Mesothelial cell of epicardium (in vitro differentiated cells): ENCODE measurements at places on chromosomes 2 and 18. TPM values are rescaled to one million over a fixed set of nuclear protein-coding genes. Genes with fewer than 3 reads are reported as not detected.

- DNase-seq: no peak
Observed at GRCh38 chr2:42127425-42128424, 41.4 kb upstream of the EML4 start.

DNA sequence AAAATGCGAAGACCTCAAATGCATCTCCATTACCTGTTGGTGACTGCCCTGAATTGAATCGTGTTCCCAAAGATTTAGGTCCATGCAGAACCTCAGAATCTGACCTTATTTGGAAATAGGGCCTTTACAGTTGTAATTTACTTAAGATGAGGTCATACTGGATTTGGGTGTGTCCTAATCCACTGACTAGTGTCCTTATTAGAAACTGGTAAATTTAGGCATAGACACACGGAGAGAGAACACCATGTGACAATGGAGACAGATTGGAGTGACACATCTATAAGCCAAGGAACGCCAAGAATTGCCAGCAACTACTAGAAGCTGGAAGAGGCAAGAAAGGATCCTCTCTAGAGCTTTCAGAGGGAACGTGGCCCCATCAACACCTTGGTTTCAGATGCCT, 203.1 kb downstream of the SMAD2 start:
- no peak for DNase-seq

DNA sequence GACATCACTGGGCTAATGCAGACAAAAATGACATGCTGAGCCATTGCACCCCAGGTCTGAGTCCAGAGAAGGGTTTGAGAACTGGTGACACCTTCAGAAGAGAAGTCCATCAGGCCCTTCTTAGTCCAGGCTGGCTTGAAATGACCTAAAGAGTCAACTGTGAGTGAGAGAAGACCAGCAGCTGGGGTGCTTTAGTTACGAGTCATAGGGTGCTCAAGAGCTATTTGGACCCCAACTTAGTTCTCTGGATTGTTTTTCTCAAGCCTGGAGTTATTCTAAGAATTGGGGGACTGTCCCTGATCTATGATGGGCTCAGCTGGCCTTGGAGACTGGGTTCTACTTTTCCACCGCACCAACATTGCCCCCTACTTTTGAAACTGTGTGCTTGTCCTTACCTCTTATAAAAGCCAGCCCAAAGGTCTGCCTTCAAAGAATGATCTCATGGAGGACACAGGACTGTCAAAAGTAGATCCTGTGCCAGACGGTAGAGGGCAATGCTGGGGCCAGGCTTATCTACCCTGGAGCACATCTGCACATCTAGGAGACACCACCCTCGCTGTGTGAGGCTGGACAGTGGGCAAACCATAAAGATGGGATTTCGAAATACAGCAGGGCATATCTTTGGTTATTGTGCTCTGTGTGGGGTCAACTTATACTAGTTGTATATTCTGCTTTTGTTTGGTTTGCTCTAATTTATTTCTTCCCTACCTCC, 333.0 kb upstream of the SLC14A2 start:
- no peak for DNase-seq

GRCh38 chr2:42877511-42877910, 85.1 kb upstream of the HAAO start:
- DNase-seq: peak; percentile 17

GRCh38 chr2:142061733-142062132, 69.1 kb downstream of the LRP1B start:
- no peak for DNase-seq

- no peak for DNase-seq
Observed at GRCh38 chr2:7857904-7858303, 824.0 kb upstream of the ID2 start.

- DNase-seq: no peak
Observed at GRCh38 chr2:9428965-9429577, 5.6 kb downstream of the CPSF3 start.

DNA sequence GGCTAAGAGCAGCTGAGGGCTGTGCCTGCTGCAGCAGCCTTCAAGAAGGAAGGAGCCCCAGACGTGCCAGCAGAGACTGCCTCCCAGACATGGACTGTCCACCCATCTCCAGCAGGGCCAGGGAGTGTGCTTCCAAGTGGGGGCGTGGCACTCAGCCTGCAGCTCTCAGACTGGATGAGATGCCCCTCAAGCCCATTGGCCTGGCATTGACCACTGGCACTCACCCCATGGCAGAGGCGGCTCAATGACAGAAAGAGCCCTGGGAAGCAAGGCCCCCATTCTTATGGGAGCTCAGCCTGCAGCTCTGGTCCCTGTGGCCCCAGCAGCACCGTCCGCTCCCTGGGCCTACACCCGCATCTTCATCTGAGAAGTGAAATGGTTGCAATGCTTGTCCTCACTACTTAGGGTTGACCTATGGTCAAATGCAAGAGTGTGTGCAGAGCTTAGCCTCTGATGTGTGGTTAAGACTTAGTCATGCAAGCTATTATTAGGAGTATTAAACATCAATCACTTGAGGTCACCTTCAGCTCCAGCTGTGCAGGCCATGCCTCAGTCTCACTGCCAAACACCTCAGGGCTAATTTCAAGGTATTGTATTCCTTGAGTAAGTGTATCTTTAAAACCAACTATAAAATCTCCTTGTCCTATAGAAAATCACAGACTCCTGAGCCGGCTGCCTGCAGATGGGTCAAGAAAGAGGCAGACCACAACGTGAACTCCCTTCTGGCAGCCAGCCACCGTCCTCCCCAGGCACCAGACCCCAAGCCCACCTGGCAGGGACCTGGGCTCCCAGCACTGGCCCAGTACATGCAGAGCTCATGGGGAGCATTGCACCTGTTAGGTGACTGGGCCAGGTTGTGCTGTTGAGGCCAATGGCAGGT, 194.8 kb downstream of the NDUFA10 start:
- peak; percentile 32 for DNase-seq

- DNase-seq: no peak
Observed at GRCh38 chr18:76558881-76559667, 64.0 kb upstream of the ZNF516 start.

DNA sequence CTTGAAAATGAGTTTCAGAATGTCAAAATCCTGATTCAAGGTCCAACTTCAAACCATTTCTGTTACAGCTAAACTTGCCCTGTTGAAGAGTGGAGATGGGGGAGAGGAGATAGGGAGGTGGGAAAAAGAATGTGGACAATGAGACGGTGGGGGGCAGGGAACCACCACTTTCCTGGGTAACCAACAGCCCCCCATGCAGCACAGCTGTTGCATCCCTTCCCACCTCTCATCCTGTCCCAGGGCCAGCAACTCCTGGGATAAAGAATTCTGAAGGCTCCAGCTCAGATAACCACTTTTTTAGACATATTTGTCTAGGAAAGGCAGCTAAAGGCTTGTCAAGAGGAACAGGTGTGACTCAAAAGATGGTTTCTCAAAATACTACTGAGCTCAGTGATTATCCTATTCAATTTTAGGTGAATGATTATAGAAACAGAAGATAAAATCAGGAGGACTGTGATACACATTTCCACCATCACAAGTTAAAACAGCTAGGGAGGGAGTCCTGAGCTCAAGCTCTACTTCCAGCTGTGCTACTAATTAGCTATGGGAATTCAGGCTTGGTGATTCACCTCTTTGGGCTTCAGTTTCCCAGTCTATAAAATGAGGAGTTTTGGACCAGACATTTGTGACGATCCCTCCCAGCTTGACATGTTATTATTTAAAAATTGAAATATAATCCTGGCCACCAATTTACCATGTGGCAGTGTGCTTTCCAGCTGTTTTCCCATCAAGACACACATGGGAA, 36.3 kb downstream of the HDHD2 start:
- no peak for DNase-seq

GRCh38 chr2:195662138-195662537, 5.1 kb downstream of the SLC39A10 start:
- no peak for DNase-seq

DNA sequence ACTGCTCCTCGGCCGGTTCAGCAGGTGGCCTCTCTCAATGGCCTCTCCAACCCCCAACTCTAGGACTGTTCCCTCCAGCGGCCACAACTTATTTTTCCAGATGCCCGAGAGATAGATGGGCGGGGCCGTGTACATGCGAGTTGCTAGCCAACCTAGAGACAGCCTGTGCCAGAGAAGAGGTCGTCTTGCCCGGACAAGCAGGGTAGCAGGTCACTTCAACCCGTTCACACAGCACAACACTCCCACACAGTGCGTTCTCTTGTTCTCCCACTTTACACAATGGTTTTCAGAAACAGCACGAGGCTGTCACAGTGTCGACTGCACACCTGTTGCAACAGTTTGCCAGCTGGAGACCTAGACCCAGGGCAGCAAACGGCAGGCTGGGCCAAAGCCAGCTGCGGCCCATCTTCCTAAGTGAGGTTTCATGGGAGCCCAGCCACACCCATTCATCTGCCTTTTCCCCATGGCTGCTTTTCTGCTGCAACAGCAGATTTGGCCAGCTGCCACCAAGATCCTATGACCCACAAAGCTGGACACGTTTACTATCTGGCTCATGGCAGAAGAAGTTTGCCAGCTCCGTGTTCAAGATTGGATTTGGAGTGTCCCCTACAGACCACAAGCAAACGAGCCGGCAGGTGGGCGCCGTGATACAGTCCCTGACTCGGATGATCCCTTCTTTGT, 7.3 kb upstream of the PRLH start:
- DNase-seq: no peak

DNA sequence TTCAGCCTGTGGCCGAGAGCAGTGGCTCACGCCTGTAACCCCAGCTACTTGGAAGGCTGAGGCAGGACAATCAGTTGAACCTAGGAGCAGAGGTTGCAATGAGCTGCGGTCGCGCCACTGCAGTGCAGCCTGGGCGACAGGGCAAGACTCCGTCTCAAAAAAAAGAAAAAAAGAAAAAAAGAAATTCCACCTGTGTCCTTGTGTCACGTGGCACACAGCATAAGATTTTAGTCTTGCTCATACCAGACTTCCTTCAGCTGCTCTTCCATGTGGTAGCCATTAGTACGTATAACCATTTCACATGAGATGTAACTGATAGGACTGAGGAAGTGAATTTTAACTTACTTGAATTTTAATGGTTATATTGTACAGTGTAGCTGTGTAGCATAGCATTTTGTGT, 4.0 kb downstream of the NOP58 start:
- DNase-seq: no peak

- no peak for DNase-seq
Observed at GRCh38 chr2:143499061-143499460, 369.8 kb downstream of the ARHGAP15 start.

DNA sequence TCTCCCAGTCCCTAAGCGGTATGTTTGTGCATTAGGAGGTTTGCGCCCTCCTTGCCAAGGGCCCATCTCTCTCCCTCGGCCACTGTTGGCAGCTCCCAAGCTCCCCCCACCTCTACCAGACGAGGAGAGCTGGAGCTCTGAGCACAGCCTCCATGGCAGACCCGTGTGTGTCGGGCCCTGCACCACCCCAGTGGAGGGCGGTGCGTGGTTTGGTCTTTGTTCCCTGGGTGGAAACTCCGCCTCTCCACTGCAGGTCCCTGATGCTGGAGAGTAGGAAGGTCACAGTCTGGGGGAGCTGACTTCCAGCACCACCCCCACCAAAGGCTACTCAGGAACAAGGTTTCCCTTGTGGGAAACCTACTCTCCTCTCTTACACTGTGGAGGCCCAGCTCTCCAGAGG, 162.6 kb upstream of the FHL2 start:
- DNase-seq: no peak

GRCh38 chr2:53750041-53750768, 17.4 kb upstream of the CHAC2 start:
- no peak for DNase-seq

DNA sequence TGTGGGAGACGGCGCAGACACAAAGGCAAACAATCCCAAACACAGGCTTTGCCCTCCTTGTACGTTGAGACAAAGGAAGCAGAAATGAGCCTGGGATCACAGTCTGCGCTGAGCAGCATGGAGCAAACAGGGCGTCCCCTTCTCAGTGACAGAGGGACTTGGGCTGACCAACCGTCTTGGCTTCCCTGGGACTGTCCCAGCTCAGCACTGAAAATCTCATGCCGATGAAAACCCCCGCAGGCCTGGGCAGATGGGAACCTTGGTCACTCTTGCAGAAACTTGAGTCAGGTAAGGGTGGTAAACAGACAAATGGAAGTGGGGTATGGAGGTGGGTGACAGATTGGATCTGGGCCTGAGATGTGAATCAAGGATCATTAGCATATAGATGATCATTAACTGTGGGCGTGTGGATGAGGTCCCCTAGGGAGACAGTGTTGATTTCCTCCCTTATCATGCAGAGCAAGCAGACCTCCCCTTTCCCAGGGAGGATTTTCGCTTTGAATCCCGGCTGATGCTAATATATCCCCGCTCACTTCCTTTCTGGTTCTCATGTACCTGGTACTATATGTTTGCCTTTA, 19.1 kb upstream of the SH3BP4 start:
- no peak for DNase-seq

DNA sequence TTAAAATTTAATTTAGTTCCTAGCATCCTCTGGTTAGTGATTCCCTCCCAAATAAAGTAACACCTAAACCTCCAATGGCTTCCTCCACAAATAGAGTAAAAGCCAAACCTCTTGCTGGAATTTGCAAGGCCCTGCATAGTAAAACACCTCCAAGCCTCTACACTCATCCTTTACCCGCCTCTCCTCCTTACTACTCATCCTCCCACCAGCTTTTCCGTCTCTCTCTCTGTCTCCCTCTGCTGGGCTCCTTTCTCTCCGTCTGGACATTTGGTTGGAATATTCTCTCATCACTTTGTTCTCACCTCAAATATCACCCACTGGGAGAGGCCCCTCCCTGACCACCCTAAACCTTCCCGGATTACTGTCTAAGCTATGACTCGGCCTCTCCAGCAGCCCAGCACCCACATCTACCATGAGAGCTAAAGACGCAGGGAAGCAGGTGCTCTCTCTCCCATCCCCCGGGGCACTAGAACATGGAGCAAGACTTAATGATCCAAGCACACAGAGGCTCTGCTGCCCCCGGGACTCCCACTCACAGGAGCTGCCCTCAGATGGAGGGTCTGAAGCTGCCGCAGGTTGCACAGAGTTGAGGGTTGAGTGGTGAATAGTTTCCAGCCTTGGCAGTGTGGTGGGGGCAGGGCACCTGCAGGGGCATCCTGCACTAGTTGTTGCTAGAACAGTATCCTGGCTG, 167.2 kb downstream of the FBXO15 start:
- DNase-seq: peak; percentile 60

DNA sequence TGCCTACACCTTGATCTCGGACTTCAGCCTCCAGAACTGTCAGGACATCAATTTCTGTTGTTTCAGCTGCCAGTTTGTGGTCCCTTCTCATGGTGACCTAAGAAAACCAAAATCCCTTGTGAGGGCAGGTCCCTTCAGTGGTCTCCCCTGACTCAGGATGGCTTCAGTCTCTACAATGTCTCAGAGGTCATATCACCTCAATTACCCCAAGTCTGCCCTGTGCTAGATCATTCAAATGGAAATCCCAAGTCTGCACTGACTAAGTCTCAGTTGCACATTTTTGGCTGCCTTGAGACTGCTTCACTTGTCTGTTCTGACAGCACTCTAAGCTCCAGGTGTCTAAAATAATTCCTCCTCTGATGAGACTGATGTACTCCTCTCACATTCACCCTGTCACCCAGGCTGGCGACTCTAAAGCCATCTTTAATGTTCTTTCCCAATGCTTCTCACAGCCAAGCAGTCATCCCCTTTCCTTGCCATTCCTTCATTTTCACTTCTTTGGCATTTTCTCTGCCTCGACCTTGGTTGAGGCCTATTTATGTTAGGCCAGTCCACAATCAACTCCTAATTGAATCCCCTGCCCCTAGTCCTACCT, 470.8 kb downstream of the DLGAP1 start:
- DNase-seq: no peak

Gene SERTAD2
- 39.1 to 42.2 TPM (median 41.5 TPM) in 3 replicates for total RNA-seq

Gene DSEL
- 6.3 to 6.5 TPM (median 6.4 TPM) in 3 replicates for total RNA-seq

Gene SERPINB7
- total RNA-seq: 0.40 to 0.68 TPM (median 0.51 TPM) in 3 replicates

Gene MFSD6
- total RNA-seq: 10.9 to 12.6 TPM (median 11.7 TPM) in 3 replicates

Gene ANKRD39
- total RNA-seq: 15.9 to 17.6 TPM (median 17.4 TPM) in 3 replicates

Gene KLHL30
- total RNA-seq: 0.16 to 0.20 TPM (median 0.20 TPM) in 3 replicates
